A375 (cell line): ENCODE measurements at places on chromosomes 16 and 17. TPM values are rescaled to one million over a fixed set of nuclear protein-coding genes. Genes with fewer than 3 reads are reported as not detected.

The ARL17B gene
- total RNA-seq = 1.6 and 9.9 TPM in 2 replicates

The KRT25 gene
- not detected in 2 replicates for total RNA-seq

The TTYH2 gene
- 1.2 and 1.5 TPM in 2 replicates for total RNA-seq

The PLCG2 gene
- total RNA-seq = 0.40 and 0.41 TPM in 2 replicates

The RUNDC3A gene
- total RNA-seq = 0.79 and 2.6 TPM in 2 replicates

The GAS2L2 gene
- total RNA-seq = not detected in 2 replicates

The EMC6 gene
- total RNA-seq = 37.3 and 44.7 TPM in 2 replicates

The CCL5 gene
- not detected in 2 replicates for total RNA-seq

The RHOT2 gene
- total RNA-seq = 140 and 152 TPM in 2 replicates

The DNASE1L2 gene
- 1.0 and 1.5 TPM in 2 replicates for total RNA-seq
